ENCODE measurements at places on chromosomes 3 and 15.
A peak's percentile ranks its signal among the peaks of the same experiment; 100 is the strongest.

DNA sequence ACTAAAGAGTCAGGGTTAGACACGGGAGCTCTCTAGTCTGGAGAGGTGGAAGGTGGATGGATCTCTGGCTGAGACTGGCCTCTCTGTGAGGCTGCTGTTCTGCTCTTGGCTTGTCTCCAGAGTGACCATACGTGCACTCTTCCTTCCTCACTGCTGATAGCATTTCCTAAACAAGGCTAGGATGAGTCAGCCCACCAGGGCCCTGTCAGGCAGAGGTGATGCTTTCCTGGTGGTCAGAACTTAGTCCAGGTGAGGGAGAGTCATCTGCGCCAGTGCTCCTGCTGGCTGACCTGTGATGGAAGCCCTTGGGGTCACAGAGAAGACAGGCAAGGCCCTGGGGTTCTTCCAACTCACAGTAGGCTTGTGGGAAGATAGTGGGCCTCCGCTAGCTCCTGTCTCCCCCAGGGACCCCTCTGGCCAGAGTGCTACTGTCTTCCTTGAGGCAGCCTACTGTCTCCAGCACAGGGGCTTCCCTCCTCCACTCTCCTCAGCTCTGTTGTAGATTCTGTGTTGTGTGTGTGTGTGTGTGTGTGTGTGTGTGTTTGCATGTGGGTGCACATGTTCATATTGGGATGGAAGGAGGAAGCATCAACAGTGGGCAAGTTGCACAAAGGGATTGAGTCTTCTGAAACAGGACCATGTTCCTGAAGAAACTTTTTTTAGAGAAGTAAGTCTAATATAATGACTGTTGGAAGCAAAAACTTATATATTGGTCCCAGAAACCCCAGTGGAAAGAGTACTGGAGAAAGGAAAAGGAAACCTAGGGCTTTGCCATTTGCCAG lies 16.5 kb downstream of the ALPK3 start:
- no peak for DNase-seq

DNA sequence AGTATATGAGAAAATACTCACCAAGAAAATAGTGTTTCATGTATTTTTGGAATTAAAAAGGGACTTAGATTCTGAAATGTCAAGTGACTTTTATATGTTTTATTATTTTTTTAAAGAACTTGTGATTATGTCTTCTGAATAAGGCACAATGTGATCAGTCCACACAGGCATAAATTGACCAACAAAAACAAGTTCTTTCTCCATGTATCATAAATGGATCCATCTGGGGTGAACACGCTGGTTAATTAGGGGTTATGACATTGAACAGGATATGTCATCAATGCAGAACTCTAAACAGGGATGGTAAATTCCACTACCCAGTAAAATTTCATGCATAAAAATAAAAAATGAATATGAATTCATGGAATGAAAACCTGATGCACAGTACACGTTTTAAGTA lies 31.3 kb upstream of the PIK3CA start:
- no peak for DNase-seq

DNA sequence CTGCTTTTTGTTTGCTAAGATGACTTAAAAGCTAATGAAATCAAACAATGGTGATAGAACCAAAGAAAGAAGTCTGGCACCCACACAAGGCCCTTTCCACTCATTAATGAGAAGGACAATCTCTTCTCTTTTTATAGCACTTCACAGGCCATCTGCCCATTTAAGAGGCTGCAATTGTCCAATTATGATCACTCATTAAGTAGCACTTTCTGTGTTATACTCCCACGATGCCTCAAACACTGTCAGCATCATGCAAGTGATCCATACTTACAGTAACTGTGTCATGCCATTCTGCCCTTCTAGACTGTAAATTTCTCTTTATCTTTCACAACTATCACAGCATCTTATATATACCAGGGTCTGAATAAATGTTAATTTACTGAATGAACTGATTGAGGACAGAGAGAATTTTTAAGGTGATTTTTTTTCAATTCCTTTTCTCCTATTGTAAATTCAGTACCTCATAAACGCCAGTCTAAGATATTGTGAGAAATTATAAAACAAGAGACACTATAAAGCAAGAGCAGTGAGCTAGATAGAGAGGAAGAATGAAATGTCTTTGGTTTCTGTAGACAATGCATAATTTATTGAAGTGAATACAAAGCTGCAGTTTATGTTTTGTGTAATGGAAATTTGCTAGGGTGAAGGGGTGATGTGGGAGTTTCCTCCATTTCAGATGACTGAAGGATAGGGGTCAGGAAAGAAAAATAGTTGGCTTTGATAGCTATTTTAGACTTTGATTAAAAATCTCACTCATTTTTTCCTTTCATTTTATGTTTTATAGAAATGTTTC lies 17.3 kb downstream of the CD200 start:
- DNase-seq, result no peak

- peak; percentile 45 for DNase-seq
These were observed 611 bp upstream of the LINGO1 start for GRCh38 chr15:77633134-77633912.

DNA sequence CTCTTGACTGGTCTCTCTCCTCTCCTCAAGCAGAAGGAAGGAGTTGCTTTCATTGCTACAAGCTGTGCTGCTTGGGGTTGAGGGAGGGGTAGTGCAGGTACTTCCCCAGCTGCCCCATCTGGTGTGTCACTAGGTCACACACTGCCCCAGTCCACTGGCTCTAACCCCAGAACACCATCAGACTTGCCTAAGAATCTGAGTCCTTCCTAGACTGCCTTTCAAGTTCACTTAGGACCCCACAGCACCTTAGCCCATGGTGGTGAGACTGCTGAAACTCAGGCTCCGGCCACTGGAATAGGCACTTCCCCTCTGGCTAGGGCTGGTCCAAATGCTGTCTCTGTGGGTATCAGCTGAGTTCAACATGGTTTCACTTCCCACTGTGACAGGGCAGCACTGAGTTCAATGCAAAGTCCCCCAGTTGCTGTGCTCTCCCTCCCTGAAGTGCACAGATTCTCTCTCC lies 279.7 kb upstream of the GOLGA6L4 start:
- DNase-seq, result no peak

DNA sequence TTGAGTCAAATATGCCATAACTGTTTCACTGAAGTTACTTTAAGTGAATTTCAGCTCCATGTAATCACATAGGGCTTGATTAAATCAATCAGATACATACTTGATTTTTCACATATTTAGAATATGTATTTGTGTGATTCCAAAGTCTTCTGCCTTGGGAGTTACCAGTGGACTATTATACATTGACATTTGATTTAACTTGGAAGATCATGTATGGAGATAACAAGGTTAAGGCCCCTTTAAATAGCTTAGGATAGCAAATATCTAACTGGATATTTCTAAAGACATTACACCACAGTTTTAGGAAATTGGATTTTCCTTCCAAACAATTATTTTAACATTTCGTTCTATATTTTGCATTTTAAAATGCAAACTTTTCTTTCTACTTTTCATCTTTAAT lies 405.0 kb downstream of the RAP2B start:
- no peak for DNase-seq

GRCh38 chr15:43517354-43518196 lies at the start of gene MAP1A:
Gene MAP1A, plus strand, starts transcription at chr15:43517608. Its CDS starts 3,866 bp downstream, at chr15:43521474.
- DNase-seq, result no peak

DNA sequence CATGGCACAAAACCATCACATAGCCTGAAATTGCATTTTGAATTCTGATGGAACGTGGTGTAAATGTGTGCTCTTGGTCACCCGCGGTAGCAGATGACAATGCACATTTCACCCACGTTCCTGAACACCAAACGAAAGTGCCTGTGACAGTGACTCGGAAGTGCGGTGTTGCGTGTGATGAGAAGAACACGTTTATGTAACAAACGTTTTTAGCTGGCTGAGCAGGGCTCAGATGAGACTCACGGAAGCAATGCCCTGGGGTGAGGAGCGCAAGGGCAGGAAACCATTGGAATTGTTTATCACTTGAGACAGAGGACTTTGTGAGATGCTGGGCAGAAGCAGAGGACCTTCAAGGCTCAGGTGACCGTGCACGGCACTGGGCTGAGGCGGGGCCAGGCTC lies 449.2 kb upstream of the CFAP20DC start:
- DNase-seq, result no peak

DNA sequence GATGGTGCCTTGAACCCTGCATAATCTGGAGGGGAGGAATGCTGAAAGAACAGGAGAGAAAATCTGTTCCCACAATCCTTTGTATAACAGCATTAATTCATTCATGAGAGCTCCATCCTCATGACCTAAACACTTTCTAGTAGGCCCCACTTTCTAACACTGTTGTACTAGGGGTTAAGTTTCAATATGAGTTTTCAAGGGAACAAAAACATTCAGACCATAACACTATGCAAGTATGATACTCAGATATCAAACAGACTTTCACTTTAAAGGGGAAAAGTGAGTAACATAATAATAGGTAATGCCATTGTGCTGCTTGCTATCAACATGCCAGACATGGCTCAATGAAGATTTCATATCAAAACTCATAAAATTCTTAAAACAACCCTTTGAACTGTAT lies 32.4 kb upstream of the PLSCR2 start:
- no peak for DNase-seq

DNA sequence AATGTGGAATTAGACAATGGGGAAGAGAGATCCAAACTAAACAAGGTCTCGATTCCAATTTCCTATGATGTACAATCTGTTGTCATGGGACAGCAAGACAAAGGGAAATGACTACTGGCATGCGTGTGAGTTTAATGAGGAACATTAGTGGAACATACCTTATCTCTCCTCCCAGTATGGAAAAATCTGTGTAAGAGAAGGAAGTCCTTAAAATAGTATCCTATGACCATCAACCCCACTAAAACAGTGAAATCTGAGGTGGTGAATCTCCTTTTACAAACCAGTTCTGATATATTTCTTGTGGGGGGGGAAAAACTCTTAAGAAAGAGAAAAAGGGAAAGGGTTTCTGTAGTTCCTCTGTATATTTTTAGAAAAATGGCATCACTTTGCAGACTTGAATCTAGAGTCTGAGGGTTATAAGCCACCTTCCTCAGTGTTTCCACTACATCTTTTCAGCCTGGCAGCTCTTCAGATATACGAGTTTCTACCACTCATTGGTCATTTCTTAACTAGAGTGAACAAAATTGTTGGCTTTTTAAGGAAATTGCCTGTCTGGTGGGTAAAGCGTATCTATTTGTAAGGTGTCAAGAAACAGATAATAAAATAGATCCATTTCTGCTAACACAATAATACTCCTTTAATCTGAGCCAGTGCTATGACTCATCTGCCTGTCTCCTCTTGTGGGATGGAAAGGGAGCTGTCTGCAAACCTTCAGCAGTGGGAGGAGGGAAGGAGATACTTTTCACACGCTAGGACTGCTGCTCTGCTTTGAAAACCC lies 3.0 kb upstream of the TNFAIP8L3 start:
- no peak for DNase-seq

DNA sequence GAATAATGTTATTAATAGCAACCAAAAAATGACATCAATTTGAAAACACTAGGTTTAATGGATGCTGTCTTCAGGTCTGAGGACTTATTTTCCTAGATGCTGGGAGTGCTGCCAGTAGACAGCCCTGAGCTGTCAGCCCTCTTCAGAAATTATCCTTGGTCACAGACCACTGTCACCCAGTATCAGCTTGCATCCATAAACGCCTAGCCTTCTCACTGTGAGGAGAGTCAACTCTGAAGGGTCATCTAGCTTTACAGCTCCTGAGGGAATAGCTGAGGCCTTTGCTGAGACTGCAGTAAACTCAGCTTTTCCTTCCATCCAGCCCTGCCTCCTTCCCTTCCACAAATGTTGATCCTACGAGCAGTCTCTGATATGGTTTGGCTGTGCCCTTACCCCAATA lies 19.4 kb upstream of the MNS1 start:
- no peak for DNase-seq

- no peak for DNase-seq
These were observed 9.2 kb downstream of the SHQ1 start for GRCh38 chr3:72839057-72839456.

- no peak for DNase-seq
These were observed 1048.1 kb downstream of the ROBO2 start for GRCh38 chr3:78088006-78088405.

DNA sequence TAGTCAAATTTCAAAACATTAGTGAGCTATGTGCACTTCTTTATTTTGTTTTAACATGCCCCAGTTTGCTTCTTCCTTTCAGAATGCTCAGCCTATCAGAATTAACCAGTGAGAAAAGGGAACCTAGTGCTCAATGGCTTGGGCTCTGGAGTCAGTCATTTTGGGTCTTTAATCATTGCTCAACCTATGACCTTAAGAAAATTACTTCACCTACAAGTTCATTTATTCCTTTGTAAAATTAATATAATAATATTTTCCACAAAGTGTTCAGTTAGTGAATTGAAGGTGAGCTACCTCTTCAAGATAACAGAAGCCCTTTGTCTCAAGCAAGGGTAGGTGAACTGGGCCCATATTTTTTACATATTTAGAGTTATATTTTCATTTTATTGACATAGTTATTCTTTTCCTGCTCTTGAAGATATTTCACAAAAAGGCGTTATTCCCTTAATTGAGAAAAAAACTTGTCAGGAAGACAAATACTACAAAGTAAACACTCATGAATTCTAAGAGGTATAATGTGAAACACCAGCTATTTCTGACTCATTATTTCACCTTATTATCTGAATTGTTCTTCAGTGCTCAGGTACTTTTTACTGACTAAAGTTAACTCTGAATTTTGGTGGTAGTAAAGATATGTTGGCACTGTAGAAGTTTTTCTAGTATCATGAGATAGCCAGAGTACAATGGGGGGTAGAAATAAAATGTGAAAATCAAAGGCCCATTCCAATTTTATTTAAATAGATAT lies 415.5 kb downstream of the NAALADL2 start:
- DNase-seq, result no peak

- DNase-seq, result no peak
These were observed 26.6 kb upstream of the SLMAP start for GRCh38 chr3:57729334-57730045.

DNA sequence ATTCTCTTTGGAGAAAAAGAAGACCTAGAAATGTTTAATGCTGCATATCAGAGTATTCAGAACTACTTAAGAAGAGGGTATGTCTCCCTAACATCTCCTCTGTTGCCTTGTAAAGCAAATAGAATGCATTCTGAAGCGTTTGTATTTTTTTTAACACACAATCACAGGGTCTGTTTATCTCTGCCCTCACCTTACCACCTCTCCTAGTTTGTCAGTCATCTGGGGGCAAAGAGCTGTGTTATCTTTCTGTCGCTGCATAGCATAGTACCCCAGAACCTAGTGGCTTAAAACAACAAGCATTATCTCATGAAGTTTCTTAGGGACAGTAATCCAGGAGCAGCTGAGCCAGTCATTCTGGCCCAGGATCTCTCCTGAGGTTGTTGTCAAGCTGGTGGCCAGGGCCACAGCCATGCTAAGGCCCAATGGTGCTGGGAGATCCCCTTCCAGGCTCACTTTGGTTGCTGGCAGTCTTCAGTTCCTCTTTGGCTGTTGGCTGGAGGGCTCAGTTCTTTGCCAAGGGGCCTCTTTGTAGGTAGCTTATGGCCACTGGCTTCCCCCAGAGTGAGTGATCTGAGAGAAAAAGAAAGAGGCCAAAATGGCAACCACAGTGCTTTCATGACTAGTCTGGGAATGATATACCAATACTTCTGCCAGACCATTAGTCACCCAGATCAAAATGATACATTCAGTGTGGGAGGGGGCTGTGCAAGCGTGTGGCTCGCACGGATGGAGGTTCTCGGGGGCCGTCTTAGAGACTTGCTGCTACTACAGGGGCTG lies 17.8 kb downstream of the EDEM1 start:
- no peak for DNase-seq

Data from stimulated activated CD8-positive, alpha-beta memory T cell treated with anti-CD3 and anti-CD28 coated beads, Interleukin-15, amount 100 ng/mL, for 24 hours (primary cell).